ENCODE measurements at places on chromosomes 1 and 21. TPM values are rescaled to one million over a fixed set of nuclear protein-coding genes. Genes with fewer than 3 reads are reported as not detected.

- H3K4me3 ChIP-seq = no peak overlapping the region
- no peaks in the 10 kb centered on the region for H3K27me3 ChIP-seq
- H3K36me3 ChIP-seq = no peaks in the 10 kb centered on the region
- H3K27ac ChIP-seq = peak overlapping the region; percentile 86
- no peak for DNase-seq
- H3K4me1 ChIP-seq = peaks cover 20% of the 10 kb centered on the region
Measured at GRCh38 chr1:8712413-8713231, 104.8 kb downstream of the RERE start.

Gene FAM72C
- 2.4 TPM for polyA plus RNA-seq

DNA sequence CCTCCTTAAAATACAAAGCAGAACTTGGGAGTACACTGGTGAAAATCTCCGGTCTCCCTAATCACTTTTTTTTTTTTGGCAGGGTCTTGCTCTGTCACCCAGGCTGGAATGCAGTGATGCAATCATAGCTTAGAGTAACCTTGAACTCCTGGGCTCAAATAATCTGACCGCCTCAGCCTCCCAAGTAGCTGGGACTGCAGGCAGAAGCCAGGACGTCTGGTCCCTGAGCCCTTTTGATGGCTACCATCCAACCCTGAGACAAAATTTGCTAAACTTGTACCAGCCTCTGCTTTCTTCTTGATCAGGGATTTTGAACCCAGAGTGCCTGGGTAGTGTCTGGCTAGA, 4.1 kb downstream of the L1TD1 start:
- H3K4me3 ChIP-seq = no peak overlapping the region
- no peaks in the 10 kb centered on the region for H3K27me3 ChIP-seq
- no peak overlapping the region for H3K27ac ChIP-seq

GRCh38 chr1:26700711-26701110, 4.9 kb downstream of the ARID1A start:
- H3K36me3 ChIP-seq = no peaks in the 10 kb centered on the region
- H3K4me3 ChIP-seq = peak overlapping the region; percentile 74
- no peak for DNase-seq
- 0 out of 2 replicates have a peak overlapping the region, but pooled peaks have one; percentile 9 for H3K27ac ChIP-seq
- no peaks in the 10 kb centered on the region for H3K27me3 ChIP-seq

DNA sequence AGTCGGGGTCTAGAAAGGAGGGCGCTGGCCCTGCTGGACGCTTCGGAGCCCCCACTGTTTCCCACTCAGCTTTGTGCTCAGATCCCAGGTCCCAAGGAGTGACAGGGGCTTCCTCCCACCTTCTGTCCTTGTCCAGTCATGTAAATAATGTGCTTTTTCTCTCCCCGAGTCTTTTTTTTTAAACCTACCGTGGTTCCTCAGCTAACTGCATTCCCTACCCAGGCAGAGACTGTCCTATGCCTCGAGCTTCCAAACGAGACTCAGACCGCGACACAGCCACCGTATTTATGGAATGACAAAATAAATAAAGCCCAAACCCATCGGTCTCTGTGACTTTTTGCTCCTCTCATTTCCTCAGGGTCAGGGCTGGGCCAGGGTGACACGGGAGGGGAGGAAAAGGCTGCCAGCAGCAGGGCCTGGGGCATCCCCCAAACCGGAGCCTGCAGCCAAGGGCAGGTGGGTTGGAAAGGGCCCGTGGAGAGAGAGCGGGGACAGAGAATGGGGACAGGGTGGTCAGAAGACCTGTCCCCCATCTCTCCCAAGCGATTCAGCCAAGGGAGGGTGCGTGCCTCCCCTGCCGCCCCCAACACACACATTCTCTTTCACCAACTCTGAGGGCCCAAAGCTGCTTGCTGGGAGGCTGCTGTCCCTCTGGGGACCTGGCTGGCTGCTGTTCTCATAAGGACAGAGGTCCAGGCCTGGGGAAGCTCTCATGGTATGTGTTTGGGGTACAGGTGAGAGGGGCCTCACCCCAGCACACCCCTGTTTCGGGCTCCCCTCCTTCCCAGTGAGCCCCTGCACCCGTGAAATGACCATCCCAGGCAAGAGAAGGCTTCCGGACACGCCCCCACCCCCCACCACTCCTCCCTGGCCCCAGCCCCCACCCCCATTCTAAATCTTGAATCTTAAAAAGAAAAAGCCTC, 55.4 kb downstream of the KCNAB2 start:
- H3K4me3 ChIP-seq = no peak overlapping the region
- H3K27me3 ChIP-seq = no peaks in the 10 kb centered on the region
- no peaks in the 10 kb centered on the region for H3K36me3 ChIP-seq
- no peaks in the 10 kb centered on the region for H3K4me1 ChIP-seq

DNA sequence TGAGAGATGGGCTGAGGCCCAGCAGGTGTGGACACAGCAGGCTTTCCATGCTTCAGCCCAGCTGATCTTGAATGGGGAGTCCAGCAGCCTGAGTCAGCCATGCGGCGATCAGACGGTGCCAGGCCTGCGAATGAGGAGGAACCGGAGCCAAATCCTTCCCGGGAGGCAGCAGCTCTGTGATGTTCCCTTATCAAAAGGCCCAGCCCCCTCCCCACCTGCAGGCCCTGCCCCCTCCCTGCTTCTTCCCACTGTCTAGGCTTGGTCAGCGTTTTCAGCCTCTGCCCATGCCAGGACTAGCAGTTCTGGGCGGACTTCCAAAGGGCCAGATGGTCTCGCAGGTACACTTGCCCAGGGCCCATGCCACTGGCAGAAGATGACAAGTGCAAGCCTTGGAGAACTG, 253.8 kb downstream of the KAZN start:
- H3K36me3 ChIP-seq = no peaks in the 10 kb centered on the region
- no peak overlapping the region for H3K4me3 ChIP-seq
- H3K4me1 ChIP-seq = peaks cover 5% of the 10 kb centered on the region

GRCh38 chr1:200979574-200980451, 43.7 kb downstream of the KIF21B start:
- H3K36me3 ChIP-seq = no peaks in the 10 kb centered on the region
- peak overlapping the region; percentile 52 for H3K4me3 ChIP-seq
- H3K4me1 ChIP-seq = no peaks in the 10 kb centered on the region
- DNase-seq = peak; percentile 77
- no peak overlapping the region for H3K27ac ChIP-seq

DNA sequence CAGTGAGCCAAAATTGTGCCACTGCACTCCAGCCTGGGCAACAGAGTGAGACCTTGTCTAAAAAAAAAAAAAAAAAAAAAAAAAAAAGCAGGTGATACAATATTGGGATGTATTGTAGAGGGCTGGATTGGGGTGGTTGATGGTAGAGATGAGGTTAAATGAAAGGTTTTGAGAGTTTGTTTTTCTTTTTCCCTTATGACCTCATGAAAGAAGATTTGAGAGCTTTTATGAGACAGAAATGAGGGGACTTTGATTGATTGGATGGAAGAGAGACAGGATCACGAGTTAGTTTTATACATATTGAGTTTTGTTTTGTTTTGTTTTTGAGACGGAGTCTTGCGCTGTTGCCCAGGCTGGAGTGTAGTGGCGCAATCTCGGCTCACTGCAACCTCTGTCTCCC, 27.1 kb downstream of the OSBPL9 start:
- DNase-seq = no peak
- H3K4me1 ChIP-seq = peaks cover 17% of the 10 kb centered on the region

Gene OR2T35
- polyA plus RNA-seq = not detected

Gene TBX19
- polyA plus RNA-seq = 2.7 TPM

Gene POMGNT1
- polyA plus RNA-seq = 198 TPM

DNA sequence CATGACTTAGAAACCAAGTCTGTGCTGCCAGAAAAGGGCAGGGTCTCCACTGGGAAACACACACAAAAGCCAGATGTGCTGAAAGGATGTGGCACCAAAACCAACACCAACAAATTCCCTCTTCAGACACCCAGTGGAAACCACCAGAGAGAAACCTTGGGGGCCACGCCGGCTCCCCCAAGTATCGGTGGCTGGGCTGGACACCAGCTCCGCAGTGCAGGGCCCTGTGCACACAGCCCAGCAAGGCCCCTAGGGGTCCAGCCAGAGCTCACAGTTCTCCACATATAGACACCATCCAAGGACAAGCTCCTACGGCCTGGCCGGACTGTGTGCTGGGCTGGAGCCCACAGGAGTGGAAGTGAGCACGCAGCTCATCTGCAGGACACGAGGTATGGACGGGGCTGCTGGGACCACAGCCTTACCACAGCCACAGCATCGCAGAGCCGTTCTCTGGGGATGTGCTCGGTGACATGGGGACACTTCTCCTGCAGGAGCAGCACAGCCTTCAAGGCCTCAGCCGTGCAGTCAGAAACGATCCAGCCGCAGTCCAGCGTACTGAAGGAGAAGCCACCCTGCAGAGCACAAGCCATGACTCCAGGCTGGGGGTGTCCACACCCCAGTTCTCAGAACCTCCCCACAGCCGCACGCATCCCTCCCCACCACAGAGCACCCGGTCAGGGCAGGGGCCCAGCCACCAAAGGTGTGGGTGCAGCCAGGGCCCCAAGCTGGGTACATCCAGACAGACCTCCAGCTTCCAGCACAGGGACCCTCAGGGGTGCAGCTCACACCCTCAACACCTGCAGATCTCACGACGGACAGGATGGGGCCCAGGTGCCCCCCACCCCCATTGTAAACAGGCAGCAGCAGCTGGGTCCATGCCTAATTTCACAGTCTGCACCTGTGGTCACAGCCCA, 21.3 kb downstream of the LSS start:
- H3K36me3 ChIP-seq = peaks cover 7% of the 10 kb centered on the region
- H3K27ac ChIP-seq = no peak overlapping the region
- H3K4me3 ChIP-seq = no peak overlapping the region
- H3K27me3 ChIP-seq = no peaks in the 10 kb centered on the region

DNA sequence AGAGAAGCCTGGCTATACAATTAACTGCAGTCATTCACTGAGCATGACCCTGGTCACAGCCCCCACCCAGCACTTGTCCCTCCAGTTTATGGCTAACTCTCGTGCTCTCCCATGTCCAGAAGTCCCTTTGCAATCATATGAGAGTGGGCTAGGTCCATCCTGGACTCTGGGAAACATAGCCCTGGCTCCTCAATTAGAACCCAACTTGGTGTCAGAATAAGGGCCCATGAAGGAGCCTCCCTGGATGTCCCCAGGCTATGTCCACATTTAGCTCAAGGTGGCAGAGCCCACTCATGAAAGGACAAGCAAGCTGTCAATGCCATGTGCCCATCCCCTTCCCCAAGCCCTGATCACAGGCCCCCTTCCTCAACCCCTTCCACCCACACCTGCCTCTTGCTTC, 27.4 kb upstream of the HPDL start:
- no peak overlapping the region for H3K4me3 ChIP-seq
- no peak overlapping the region for H3K27ac ChIP-seq
- DNase-seq = no peak
- peaks cover 6% of the 10 kb centered on the region for H3K4me1 ChIP-seq
- H3K36me3 ChIP-seq = no peaks in the 10 kb centered on the region

GRCh38 chr1:182366596-182366995, 25.0 kb downstream of the GLUL start:
- no peaks in the 10 kb centered on the region for H3K27me3 ChIP-seq
- H3K27ac ChIP-seq = no peak overlapping the region
- no peaks in the 10 kb centered on the region for H3K36me3 ChIP-seq
- H3K4me1 ChIP-seq = no peaks in the 10 kb centered on the region
- no peak for DNase-seq
